ENCODE measurements at places on chromosomes 13 and 19.

GRCh38 chr19:49780861-49781260, 14.1 kb downstream of the AP2A1 start:
- no peak for DNase-seq

DNA sequence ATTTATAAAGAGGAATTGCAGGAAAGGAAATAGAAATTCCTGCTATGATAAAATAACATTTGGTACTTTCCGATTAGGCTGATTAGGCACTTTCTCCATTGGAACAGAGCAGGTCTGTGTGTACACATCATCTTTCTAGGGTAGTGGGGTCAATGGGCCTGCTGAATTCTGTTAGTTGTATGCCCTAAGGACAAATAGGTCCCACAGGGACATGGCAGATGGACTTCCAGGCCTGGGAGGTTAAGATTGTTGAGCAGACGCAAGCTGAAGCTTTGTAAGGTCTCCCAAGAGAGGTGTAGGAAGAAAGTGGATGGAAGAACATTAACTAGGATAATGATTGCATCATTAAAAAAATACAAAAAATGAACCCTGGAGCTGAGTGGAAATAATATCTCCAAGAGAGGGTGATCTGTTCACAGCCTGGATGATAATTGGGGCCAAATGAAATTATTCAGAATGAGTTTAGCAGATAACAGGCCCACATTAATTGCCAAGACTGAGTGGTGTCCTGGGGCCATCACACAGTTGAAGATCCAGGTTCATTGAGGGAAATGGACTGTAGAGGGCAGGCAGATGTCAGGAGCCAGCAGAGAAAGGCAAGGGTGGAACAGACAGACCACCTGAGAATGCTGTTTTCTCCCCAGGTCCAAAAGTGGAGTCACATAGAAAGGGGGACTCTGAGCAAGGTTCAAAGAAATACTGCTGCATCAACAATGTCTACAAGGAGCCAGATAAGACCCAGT, 215.1 kb downstream of the DNAJC15 start:
- DNase-seq: no peak

GRCh38 chr19:4365791-4366665, 22.7 kb downstream of the MPND start:
- DNase-seq: no peak

GRCh38 chr13:67620665-67621064, 390.5 kb upstream of the PCDH9 start:
- no peak for DNase-seq

- DNase-seq: no peak
These were observed 48.4 kb upstream of the SPRY2 start for GRCh38 chr13:80389073-80390038.

DNA sequence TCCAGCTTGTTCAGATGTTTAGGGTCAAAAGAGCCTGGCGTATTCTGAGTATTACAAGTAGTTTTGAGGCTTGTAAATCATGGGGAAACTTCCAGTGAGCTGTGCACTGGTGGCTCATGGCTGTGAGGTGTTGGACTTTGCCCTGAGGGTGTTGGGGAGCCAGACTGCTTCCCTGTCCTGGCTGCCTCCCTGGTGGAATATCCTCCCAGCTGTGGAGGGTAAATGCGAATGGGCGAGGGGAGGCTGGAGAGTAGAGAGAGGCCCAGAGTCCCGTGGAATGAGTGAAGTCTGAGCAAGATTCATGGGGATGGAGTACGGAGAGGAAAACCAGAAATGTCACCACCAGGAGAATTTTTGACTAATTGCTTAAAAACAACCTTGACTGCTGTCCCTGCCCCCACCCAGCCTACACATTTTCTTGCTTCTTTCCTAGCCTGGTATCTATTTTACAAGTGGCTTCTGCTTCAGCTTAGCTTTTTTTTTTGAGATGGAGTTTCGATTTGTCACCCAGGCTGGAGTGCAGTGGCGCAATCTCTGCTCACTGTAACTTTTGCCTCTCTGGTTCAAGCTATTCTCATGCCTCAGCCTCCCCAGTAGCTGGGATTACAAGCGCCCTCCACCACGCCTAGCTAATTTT, 3.7 kb downstream of the SNRPA start:
- DNase-seq: peak; percentile 52

- no peak for DNase-seq
These were observed 9.5 kb downstream of the LGALS7 start for GRCh38 chr19:38763795-38764220.

DNA sequence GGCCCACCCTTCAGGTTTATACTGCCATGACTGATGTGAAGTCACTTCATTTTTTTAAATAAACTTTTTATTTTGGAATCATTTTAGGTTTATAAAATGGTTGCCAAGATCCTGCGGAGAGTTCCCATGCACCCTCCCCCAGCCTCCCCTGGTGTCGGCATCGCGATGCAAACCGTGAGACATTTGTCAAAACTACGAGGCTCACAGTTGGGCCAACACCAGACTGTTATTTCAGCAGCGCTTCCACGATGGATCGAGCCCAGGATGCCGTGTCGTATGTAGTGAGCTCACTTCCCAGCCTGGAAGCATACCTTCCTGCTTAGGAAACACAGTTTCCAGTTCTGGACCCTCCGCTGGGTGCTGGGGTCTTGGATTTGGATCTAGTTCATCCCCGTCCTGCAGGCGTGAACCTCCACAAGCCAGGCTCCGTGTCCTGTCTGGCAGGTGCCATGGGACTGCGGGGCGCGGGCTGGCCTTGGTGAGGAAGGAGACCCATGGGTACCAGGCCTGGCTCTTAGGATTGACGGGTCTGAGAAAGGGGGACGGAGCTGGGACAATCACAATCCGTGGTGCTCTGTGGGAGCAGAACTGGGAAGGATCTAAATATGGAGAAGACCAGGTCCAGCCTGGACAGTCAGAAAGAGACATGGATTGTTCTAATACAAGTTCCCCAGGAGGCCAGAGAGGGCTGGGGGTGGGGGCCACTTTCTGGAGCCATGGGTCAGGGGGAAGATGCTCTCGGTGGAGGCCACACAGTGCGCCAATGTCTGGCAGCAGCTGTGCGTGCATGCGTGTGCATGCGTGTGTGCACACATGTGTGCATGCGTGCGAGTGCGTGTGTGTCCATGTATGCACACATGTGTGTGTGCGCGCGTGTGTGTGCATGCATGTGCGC, 2.4 kb upstream of the SBK2 start:
- no peak for DNase-seq
